ENCODE measurements at places on chromosomes 12 and 14. TPM values are rescaled to one million over a fixed set of nuclear protein-coding genes. Genes with fewer than 3 reads are reported as not detected.

Gene PPP4R4
- total RNA-seq, result 0.33 TPM

Gene ENDOU
- total RNA-seq, result 0.33 TPM

Gene PPP1R36
- 2.3 TPM for total RNA-seq

Gene KRT6B
- total RNA-seq, result not detected
